ENCODE measurements at places on chromosomes 4 and X. TPM values are rescaled to one million over a fixed set of nuclear protein-coding genes. Genes with fewer than 3 reads are reported as not detected.

The GLRA3 gene
- 0.02 TPM for total RNA-seq

The BEX2 gene
- 29.8 TPM for total RNA-seq

- DNase-seq = no peak
These were observed 13.3 kb downstream of the SGMS2 start for GRCh38 chr4:107837776-107838618.

DNA sequence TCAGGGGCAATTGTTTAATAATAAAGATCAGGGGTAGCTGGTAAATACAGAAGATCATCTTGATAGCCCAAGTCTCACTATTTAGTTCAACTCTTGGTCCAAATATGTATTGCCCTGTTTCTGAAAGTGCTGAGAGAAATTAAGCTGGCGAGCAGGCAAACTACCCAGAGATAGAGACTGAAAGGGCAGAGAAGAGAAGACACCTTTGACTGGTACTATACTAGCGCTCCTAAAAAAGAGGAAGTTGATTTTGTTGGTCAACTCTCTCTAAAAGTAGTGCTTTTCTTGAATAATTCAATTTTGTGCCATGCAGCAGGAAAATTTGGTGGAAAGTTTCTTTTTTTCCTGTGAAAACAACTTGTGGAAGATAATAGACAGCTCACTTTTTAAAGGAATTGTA, 64.0 kb downstream of the IGSF1 start:
- DNase-seq = no peak

DNA sequence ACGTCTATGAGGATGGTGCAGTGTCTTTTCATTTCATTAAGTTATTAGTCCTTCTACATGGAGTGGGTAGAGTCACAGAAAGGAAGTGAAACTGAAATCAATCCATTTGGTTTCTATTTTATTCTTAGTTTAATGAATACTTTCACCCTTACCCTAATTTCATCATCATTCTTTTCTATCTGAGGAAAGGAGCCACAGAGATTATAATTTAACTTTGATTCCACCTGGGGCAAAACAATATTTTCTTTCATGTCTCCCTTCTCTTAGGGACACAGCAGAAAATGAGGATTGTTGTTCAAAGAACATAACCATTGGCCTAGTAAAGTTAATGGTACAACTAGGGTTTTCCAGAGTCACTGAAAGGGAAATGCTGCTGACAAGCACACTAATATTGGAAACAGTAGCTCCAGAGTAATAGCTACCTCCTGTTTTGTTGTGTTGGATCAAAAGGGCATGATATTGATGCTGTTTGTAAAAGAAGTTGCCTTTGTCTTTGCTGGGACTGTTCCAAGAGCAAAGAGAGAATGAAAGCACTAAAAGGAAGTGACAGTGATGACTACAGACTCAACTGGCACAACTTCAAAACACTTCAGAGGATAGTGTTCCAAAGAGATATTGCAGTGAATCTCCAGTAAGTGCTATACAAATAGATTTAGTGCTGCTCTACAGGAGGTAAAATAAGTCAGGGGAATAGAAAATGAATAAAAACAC, 247.1 kb upstream of the PITX2 start:
- no peak for DNase-seq

The TLR10 gene
- not detected for total RNA-seq

DNA sequence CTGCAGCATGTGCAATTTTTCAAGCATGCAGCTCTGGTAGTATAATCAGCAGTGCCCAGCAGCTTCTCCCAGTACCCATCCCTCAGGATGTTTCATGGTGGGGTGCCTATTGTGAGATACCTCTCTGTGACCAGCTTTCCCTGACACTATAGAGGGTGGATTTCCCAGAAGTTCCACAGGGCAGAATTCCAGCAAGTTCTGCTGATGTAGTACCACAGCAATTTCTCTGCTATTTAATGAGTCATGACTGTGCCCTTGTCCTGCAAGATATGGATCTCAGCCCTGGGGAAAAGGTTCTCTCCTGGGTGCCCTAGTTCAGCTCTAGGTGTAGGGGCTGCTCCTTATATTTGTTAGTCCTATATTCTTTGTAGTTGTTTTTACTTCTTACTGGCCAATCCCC, 174.8 kb downstream of the ENOX2 start:
- DNase-seq = no peak

The FMR1NB gene
- total RNA-seq = not detected

The NSUN7 gene
- 22.4 TPM for total RNA-seq

DNA sequence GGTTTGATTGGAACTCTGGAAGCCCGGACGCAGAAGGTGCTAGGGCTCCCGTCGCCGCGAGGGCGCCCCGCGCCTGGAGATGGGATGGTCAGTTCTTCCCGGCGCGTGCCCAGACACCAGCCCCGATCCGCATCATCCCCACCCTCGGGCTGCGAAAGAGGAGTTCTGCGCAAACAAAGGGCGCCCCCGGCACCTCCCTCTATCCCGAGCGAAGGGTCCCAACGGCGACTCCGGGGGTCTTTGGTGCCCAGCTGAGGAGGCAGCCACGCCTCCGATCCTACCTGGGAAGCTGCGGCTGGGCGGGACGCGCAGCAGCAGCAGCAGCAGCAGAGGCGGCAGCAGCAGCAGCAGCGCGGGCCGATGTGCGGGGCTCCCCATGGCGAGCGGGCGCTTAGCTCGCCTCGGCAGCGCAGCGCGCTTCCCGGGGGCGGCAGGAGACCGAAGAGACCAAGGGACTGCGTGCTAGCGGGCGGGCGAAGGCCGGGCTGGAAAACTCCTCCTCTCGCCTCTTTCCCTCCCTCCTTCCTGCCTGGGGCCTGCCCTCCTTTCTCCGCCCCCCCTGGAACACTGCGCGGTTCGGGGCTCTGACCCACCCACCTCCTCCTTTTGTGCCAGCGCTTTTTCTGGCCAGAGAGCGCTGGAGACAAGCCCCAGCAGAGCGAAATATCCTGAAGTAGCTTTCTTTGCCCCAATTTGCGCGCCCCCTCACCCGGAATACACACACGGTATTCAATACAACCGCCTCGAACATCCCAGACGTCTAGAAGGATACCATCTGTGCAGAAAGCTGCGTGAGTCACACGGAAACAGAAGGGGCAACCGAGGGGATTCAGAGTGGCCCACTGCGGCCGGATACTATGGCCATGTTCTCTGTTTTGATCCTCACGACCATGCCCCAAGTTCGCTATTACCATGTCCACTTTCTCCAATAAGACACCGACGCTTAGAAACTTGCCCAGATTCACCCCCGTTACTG, at the start of gene SRPX:
Gene SRPX (minus strand): TSS at position 457 of the 976 bp plus-strand sequence. CDS start 79 bp downstream, at position 378.
- DNase-seq = peak; percentile 42

The FAM47A gene
- not detected for total RNA-seq

DNA sequence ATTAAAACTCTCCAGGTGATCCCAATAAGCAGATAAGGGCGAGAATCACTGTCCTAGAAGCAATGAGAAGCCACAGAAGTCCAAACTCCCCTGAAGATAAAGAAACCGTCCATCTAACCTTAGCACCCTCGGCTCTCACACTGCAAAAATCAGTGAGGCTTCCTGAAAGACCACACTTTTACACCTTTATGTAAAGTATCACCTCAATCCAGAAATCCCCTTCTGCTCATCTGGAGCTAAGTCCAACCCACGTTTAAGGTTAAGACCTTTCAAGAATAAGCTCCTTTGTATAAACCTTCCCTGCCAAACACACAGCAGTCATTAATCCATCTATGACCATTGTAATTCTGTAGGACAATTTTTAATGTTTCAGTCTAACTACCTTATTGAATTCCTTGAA, 41.7 kb downstream of the LIN54 start:
- no peak for DNase-seq

- no peak for DNase-seq
These were observed 1.2 kb upstream of the FAM3A start for GRCh38 chrX:154517101-154517781.

DNA sequence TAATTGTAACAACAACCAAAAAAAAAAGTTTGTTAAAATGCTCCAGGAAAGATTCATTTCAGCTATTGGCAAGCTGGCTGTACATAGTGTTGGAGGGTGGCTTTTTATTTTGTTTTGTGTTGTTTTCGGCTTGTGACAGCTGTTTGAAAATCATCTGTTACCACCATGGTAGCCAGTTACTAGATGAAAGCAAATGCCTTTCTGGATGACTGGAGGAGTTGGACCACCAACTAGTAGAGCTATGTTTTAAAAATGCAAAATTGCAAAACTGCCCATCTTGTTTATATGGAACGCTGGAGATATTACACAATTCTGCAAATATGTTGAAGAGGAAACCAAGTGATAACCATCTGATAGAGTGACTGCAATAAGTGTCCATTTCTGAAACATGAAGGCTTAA, 53.2 kb upstream of the TNIP3 start:
- no peak for DNase-seq

The MTCP1 gene
- total RNA-seq = 13.0 TPM

DNA sequence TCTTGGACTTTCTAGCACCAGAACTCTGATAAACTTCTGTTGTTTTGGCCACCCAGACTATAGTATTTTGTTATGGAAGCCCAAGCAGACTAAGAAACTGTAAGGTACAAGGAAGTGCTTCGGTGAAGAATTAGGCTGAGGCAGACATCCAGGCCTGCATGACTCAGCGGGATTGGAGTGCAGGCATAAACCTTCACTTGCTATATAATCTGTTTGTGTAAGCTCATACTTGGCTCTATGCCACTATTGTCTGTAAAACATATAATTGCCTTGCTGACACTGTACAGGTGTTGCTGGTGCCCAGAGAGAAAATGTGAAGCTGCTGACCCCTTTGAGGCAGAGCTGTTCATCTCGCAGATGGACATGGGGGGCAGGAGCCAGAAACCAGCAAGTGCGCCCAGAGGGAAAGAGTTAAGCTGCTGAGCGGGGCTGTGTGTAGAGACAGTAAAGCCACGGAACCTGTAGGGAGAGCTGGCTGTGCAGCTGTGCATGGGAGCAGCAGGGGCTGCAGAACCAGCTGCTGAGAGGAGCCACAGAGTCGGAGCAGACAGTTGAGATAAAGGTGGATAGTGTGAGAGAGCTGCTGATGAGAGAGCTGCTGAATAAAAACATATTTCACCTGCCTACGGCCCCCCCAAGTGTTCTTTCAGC, 96.2 kb downstream of the RBM46 start:
- DNase-seq = no peak

- no peak for DNase-seq
These were observed 1.3 kb downstream of the SLC6A8 start for GRCh38 chrX:153688911-153689590.

- DNase-seq = no peak
These were observed 25.6 kb upstream of the CRMP1 start for GRCh38 chr4:5918331-5918985.

The MAD2L1 gene
- total RNA-seq = 18.9 TPM

The RAB41 gene
- total RNA-seq = not detected

The MTMR8 gene
- 3.0 TPM for total RNA-seq

DNA sequence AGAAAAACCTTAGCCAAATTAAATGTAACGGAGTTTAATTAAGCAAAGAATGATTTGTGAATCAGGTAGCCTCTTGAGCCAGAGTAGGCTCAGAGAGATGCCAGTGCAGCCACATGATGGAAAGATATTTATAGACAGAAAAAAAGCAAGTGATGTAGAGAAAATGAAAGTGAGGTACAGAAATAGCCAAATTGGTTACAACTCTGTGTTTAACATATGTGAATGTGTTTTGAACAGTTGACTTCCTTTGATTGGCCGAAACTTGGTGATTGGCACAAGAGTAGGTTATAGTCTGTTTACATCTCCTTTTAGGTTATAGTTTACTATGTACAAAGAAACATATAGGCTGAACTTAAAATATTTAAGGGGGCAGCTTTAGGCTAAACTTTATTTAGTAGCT, 459.9 kb upstream of the BOD1L1 start:
- no peak for DNase-seq

Measured in mesothelial cell of epicardium (in vitro differentiated cells).